Activated CD4-positive, alpha-beta T cell treated with anti-CD3 and anti-CD28 coated beads for 24 hours (primary cell): ENCODE measurements at places on chromosomes 11 and 22.
A peak's percentile ranks its signal among the peaks of the same experiment; 100 is the strongest.

- no peak for DNase-seq
Measured at GRCh38 chr11:7858006-7858405, 61.3 kb upstream of the OR5P2 start.

DNA sequence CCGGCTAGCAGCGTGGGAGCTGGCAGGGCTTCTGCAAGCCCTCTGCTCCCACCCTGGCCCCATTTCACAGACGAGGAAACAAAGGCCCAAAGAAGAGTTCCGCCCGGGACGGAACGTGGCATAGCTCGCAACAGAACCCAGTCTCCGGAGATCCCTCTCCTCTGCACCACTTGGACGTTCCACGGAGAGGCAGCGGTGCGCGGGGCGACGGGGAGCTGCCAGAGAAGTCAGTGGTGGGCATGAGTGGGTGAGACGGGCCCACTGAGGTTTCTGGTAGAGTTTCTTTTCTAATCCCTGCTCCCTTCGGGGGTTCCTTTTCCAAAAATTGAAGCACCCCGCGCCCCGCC lies 554 bp upstream of the NECTIN1 start:
- no peak for DNase-seq

- DNase-seq = no peak
Measured at GRCh38 chr11:115623021-115623451, 118.8 kb upstream of the CADM1 start.

DNA sequence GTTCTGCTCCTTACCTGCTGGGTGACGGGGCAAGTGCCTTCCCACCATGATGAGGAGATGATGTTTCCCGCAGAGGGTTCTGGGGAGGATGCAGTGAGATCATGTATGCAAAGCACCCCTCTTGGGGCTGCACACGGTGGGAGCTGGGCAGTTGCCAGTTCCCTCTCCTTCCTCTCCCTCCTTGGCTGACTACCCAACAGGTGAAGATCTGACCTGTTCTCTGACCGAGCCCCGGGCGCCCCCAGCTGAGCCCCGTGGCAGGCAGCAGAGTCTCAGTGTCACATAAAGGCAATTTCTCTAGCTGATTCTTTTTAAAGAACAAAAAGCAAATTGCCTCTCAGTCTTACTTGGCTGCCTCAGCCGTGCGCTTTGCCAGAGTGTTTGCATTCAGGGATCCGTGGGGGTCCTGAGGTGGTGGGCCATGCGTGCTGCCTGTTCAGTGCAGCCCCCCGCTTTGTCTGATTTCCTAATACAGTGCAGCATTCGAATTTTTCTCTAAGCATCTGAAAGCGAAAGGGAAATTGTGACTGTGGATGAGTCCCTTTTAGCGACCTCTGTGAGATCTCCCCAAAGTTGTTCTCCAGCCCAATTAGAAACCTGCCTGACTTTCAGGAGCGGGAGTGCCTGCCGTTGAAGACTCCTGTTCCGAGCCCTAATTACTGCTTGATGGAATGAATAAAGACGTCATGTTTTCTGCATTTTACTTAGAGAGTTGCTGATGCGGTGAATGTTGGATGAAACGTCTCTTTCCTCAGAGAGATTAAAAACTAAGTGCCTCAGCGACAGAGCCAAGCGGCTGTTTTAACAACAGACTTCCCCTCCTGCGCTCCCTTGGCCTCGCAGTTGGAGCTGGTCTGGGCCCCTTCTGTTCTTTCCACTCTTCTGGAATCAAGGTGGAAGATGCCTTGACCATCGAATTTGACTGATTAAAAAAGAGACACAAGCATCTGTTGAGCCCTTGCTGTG lies 86.0 kb downstream of the GRIK4 start:
- no peak for DNase-seq

- no peak for DNase-seq
Measured at GRCh38 chr22:49892226-49892899, 25.9 kb downstream of the ALG12 start.

- no peak for DNase-seq
Measured at GRCh38 chr11:124748481-124749343, 3.3 kb downstream of the VSIG2 start.

GRCh38 chr11:12024254-12024926 lies 16.0 kb upstream of the DKK3 start:
- DNase-seq = no peak

GRCh38 chr22:20645954-20646353 lies 128.0 kb upstream of the SERPIND1 start:
- DNase-seq = no peak

DNA sequence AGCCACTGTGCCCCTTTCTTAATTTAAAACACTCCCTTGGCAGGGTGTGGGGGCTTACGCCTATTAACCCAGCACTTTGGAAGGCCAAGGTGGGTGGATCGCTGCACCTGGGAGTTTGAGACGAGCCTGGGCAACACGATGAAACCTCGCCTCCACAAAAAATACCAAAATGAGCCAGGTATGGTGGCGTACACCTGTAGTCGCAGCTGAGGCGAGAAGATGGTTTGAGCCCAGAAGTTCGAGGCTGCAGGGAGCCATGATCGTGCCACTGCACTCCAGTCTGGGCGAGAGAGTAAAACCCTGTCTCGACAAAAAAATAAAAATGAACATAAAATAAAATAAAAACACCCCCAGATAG lies 45.0 kb downstream of the LINC01488 start:
- DNase-seq = no peak

DNA sequence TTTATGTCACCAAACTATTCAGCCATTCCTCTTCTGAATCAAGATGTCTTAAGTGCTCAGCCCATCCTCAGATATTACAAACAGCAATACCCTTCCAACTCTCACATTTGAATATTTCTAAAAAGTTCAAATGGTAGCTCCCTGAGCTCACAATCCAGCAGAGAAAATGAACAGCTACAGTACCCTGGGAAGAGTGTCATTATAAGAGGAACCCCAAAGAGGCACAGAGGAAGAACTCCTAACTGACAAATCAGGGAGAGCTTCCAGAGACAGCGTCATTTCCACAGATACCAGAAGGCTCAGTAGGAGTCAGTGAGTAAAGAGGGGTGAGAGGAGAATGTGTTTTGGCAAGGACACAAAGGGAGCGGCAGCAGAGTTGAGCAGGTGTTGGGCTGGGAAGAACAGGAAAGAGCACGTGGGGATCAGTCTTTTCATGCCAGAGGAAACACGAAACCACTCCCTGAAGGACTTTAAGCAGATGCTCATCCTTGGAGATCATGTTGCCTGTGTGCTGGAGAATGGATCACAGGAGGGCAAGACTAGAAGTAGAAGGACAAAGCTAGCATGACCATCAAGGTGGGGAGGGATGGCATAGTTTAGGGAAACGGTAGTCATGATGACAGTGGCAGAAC lies 4.3 kb downstream of the CLTCL1 start:
- no peak for DNase-seq

GRCh38 chr11:89182773-89183518 lies 5.3 kb downstream of the TYR start:
- no peak for DNase-seq

- DNase-seq = no peak
Measured at GRCh38 chr11:86488553-86488952, 113.9 kb downstream of the CCDC81 start.

DNA sequence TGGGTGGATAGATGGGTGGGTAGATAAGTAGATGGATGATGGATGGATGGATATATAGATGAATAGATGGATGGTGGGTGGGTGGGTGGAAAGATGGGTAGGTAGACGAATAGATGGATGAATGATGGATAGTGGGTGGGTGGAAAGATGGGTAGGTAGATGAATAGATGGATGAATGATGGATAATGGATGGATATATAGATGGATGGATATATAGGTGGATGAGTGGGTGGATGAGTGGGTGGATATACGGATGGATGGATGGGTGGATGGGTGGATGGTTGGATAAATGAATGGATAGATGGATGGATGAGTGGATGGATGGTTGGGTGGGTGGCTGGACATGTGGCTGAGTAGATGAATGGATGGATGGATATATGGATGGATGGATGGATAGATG lies 53.1 kb upstream of the THY1 start:
- DNase-seq = no peak

GRCh38 chr22:27715106-27715505 lies 86.5 kb downstream of the MN1 start:
- no peak for DNase-seq

DNA sequence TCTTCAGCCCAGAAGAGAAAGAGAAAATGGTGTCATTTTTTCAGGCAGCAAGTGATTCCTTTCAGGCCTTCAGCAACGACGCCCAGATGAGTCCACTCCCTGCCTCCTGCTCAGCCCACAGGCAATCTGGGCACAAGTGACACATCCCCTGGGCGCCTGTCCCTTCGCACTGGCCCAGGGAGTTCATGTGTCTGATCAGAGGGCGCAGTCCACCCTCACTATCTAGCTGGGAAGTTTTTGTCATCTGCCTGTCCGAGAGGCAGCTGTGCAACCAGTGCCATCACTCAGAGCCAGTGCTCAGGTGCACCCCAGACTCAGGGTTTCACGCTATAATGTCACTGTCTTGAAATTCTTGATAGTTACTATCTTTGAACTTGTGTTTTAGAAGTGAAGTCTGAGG lies 1.4 kb upstream of the KCNQ1OT1 start:
- DNase-seq = no peak

- no peak for DNase-seq
Measured at GRCh38 chr11:71948314-71949027, 19.6 kb downstream of the RNF121 start.

GRCh38 chr11:32940865-32941264 lies 48.3 kb downstream of the QSER1 start:
- no peak for DNase-seq

- no peak for DNase-seq
Measured at GRCh38 chr22:38925571-38926041, 31.8 kb upstream of the APOBEC3A start.

- DNase-seq = peak; percentile 22
Measured at GRCh38 chr22:38572065-38572464, 2.1 kb upstream of the DMC1 start.

DNA sequence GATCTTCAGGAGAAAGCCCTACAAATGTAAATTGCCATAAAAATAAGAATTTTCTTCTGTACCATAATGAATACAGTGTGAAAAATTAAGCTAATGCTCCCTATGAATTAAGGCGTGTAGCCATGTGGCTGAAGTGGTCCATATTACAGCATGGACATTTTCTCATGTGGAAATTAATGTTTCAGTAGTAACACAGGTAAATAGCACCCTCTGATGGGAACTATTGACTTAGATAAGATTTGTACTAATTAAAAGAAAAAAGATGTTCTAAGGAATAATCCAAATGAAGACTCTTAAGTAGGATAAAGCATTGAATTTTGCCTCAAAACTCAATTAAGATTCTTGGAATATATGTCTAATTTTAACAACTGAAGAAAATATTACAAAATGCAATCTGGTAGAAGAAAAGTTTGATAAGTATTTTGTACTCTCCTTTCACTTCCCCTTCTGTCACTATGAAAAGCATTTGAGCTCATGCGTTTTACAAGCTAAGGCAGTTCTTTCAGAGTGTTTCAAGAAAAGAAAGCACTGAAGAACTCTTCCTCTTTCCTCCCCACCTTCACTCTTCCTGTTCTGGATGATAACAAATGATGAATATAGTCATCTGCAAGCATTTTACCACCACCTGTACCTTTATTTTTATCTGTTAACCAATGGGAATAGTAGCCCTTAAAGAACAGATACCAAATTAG lies 9.9 kb upstream of the OR8D2 start:
- DNase-seq = no peak

DNA sequence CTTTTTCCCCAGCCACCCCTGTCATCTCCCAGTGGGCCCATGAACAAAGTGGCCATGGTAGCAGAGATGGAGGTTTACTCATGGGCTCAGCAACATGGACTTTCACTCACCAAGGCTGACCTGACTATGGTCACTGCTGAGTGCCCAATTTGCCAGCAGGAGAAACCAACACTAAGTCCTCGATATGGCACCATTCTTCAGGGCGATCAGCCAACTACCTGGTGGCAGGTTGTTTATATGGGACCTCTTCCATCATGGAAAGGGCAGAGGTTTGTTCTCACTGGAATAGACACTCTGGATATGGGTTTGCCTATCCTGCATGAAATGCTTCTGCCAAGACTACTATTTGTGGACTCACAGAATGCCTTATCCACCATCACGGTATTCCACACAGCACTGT lies 1009.1 kb downstream of the NTM start:
- no peak for DNase-seq

GRCh38 chr11:129248618-129249017 lies 56.5 kb upstream of the ARHGAP32 start:
- no peak for DNase-seq

DNA sequence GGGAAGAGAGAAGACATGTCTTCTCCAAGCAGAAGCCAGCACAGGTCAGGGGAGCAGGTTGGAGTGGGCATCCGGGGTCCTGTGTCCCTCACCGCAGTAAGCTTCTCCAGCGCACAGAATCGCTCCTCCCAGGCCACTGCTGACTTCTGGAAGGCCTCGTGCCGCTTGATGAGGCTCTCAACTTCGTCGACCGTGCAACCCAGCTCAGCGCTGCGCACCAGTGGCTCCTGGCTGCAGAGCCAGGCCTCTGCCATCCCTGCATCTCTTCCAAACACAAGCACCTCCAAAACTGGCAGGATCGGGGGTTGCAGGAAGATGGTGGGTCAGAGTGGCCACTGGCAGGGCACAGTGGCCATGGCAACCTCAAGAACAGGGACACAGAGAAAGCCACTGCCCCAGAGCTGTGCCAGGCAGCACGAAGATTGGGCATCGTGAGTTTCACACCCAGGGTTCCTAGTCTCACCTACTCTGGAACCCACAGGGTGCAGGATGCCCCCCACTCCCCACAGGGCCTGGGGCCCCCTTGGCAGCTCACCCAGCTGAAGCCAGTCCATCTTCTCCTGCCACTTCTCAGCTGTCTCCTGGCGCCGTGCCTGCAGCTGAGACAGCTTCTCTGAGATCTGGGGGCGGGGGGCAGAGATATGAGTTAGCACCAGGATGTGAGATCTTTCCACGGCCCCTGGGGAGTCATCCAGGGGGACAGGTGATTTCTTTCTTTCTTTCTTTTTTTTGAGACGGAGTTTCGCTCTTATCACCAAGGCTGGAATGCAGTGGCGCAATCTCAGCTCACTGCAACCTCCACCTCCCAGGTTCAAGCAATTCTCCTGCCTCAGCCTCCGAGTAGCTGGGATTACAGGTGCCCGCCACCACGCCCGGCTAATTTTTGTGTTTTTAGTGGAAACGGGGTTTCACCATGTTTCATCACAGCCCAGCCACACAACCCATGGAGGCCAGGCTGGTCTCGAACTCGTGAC lies 11.2 kb upstream of the RBM4B start:
- DNase-seq = no peak

GRCh38 chr11:123116486-123116885 lies 54.5 kb upstream of the HSPA8 start:
- no peak for DNase-seq

- no peak for DNase-seq
Measured at GRCh38 chr11:68122936-68123539, 1.9 kb upstream of the CHKA start.

DNA sequence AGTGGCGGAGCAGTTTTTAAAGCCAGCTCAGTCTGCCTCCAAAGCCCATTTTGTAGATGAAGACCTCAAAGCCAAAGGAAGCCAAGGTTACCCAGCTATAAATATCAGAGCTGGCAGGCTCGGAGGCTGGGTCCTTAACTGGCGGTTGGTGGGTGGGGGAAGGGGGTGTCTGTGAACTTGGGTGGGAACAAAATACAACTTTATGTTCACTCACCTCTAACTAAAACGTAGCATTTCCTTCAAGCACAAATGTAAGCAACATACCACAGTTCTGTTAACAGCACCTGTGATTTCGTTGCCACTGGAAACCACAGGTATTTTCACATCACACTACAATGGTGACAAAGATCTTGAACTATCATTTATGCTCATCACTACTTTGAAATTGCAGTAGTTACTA lies 99.7 kb upstream of the SYT13 start:
- no peak for DNase-seq
